Thoracic aorta endothelial cell (primary cell): ENCODE measurements at places on chromosomes 13 and 19. TPM values are rescaled to one million over a fixed set of nuclear protein-coding genes. Genes with fewer than 3 reads are reported as not detected.

SHC2 gene
- total RNA-seq, result 1.7 and 2.0 TPM in 2 replicates

LIM2 gene
- not detected in 2 replicates for total RNA-seq

ENOX1 gene
- 2.8 and 11.0 TPM in 2 replicates for total RNA-seq

PSG1 gene
- not detected in 2 replicates for total RNA-seq
